Breast epithelium (tissue), 4 donors: ENCODE measurements at places on chromosomes 11 and 22.

- DNase-seq: no peak
Observed at GRCh38 chr11:10461276-10461790, 6.3 kb downstream of the AMPD3 start.

DNA sequence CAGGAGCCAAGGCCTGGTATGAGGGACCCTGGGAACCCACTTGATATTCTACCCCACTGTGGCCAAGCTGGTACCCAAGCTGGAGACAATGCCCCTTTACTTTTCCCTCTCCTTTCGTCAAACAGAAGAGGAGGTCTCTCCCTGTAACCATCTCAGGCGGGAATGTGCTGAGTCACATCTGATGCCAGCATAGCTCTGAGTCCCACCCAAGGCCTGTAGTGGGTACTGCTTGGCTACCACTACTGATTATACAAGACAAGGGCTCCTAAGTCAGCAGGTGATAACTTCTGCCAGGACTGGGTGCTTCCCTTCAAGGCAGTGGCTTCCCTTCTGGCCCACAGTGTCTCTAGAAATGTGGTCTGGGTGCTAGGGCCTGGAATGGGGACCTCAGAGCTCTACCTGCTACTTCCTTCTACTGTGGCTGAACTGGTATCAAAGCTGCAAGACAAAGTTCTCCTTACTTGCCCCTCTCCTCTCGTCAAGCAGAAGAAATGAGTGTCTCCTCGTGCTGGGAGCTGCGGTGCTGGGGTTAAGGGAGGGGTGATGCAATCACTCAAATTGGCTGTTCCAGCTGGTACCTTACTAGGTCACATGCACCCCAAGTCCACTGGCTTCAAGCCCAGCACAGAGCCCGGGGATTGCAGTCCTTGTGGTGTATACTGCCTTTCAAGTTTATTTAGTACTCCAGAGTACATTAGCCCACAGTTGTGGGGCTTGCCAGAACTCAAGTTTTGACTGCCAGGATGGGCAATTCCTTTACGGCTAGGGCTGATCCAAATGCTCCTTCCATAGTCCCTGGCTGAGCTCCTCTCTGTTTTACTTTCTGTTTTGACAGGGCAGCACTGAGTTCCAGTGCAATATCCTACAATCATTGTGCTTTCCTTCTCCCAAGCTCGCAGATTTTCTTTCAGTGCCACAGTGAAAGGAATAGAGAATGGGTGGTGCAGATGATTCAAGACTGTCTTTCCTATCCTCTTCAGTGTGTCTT, 419.7 kb upstream of the CNTN5 start:
- no peak for DNase-seq

GRCh38 chr11:8988329-8989234, 15.2 kb downstream of the NRIP3 start:
- no peak for DNase-seq

GRCh38 chr22:28956506-28956905, 73.1 kb downstream of the ZNRF3 start:
- DNase-seq: no peak

- DNase-seq: no peak
Observed at GRCh38 chr11:127609025-127609773, 608.6 kb upstream of the KIRREL3 start.

GRCh38 chr11:36381015-36381360, 84.9 kb downstream of the PRR5L start:
- no peak for DNase-seq

- no peak for DNase-seq
Observed at GRCh38 chr11:128705124-128705920, 11.4 kb downstream of the FLI1 start.

DNA sequence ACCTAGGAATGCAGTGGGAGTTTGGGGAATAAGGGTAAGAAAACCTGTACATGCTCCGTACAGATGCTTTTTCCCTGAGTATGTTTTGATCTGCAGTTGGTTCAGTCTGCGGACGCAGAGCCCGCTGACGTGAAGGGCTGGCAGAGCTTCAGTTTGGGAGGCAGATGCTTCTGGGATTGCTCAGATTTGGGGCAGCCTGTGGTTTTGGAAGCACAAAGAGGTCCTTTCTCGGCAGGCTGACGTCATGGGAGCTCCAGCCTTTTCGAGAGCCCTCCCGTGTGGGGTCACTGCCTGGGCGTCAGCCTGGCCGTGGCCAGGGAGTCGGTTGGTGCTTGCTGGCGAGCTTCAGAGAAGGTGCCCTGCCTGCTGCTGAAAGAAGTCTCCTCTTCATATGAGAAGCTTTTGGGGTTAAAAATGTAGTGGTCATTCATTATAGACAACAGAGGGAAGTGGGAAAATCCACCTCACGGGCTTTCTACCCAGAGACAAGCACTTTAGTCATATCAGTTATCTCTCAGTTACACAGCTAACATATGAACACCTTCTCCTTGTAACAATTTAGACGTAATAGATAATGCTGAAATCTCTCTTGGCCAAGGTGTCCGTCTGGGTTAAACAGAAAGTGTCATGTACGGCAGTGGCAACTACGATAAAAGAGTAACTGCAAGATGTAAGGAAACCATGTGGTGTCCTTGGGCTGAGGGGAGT, 26.8 kb downstream of the TPCN2 start:
- peak; percentile 75 for DNase-seq

DNA sequence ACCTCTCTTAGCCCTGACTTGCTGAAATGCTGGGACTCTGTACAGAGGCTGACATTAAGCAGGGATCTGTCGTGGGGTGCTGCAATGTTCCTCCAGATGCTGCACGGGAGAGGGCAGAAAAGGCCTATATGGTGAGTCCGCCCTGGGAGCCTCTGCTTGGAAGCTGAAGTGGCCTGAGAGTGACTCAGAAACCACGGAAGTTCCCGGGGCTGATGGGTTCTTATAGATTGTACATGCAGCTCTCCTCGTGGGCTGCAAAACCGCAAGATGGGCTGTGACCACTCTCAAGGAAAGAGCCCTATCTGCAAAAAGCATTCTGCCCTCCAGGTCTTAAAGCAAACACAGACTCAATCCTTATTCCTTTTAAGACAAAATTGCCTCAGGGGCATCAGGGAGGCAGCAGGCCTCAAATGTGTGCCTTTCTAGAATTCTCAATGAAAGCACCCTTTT, 5.8 kb upstream of the SLC43A3 start:
- no peak for DNase-seq

- DNase-seq: no peak
Observed at GRCh38 chr11:118868659-118869058, 15.0 kb upstream of the CXCR5 start.

DNA sequence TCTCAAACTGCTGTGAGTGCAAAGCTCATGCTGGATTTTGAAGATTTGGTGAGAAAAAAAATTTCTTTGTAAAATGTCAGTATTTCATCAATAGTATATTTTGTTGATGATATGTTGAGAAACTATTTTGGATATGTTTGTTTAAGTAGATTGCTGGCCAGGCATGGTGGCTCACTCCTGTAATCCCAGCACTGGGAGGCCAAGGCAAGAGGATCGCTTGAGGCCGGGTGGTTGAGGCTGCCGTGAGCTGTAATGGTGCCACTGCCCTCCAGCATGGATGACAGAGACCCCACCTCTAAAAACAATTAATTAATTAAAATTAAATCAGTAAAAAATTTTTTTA, 6.9 kb upstream of the IFITM3 start:
- DNase-seq: no peak

DNA sequence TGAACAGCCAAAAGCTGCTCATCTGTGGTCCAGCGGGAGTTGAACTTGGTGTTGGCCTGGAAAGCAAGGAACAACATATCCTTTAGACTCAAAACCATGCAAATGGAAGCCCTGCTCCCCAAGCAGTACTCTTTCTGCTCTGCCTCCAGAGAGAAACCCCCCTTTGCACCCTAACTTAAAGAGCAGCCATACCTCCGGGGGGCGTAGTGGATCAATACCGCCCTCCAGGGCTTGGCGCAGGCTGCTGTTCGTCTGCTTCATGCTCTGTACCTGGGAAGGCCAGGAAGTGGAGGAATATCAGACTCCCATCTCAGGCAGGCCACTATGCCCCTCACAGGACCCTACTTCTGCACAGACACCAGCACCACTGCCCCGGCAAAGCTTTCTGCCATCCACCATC, 4.3 kb downstream of the RCOR2 start:
- no peak for DNase-seq

- DNase-seq: no peak
Observed at GRCh38 chr11:131999084-131999483, 628.7 kb downstream of the NTM start.

GRCh38 chr11:19557720-19558140, 154.9 kb upstream of the NAV2 start:
- DNase-seq: peak; percentile 89

DNA sequence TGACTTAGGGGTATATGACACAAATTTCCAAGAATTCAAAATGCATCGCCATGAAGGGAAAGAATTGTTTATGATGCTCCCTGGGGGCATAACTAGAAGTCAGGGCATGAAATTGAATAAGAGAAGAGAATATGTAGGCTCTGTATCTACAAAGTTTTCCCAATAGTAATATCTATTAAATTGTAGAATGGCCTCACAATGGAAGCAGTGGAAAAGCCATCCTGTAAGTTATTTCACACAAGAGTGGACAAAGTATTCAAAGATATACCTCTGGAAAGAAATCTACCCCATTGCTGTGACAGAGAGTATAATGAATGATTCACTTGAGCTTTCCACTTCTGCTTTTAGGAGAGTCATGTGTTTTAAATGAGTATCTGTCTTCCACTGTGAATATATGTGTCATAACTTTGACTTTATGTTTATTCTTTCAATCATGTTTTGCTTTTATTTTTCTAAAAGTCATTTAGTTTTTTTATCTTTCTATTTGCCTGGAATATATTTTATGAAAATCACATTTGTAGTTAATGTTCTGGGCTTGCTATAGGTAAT, 65.7 kb upstream of the DDI1 start:
- DNase-seq: no peak

DNA sequence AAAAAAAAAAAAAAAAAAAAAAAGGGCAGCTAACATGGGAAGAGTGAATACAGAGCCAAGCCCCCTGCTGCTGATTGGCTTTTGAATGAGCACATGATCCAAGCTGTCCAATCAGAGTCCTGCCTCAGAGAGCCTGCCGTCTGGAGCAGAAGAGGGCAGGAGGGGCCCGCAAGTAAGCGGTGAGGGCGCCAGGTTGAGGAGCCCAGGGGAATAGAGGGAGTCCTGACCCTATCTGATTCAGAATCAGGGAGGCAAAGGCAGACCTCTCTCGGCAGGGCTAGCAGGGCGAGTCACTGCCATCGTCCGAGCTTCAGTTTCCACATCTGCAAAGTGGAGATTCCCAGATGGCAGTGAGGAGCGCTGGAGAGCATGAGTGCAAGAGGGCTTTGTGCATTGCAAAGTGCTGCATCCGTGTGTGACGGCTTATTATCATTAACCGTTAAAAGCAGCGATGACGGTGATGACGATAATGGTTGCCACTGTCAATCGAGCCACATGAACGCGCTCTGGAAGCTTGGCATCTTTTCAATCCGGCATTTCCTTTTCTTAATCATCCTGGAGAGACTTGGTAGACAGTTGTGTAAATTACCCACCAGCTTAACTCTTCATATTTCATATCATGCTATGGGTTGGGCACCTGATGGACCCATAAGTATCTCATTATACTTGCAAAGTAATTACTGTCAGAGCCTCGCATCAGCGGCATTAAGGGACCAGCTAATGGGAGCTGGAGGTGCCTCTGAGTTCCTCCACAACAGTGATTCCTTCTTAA, 68.6 kb upstream of the ATXN10 start:
- no peak for DNase-seq

GRCh38 chr11:86676010-86676409, 3.6 kb upstream of the ME3 start:
- no peak for DNase-seq

DNA sequence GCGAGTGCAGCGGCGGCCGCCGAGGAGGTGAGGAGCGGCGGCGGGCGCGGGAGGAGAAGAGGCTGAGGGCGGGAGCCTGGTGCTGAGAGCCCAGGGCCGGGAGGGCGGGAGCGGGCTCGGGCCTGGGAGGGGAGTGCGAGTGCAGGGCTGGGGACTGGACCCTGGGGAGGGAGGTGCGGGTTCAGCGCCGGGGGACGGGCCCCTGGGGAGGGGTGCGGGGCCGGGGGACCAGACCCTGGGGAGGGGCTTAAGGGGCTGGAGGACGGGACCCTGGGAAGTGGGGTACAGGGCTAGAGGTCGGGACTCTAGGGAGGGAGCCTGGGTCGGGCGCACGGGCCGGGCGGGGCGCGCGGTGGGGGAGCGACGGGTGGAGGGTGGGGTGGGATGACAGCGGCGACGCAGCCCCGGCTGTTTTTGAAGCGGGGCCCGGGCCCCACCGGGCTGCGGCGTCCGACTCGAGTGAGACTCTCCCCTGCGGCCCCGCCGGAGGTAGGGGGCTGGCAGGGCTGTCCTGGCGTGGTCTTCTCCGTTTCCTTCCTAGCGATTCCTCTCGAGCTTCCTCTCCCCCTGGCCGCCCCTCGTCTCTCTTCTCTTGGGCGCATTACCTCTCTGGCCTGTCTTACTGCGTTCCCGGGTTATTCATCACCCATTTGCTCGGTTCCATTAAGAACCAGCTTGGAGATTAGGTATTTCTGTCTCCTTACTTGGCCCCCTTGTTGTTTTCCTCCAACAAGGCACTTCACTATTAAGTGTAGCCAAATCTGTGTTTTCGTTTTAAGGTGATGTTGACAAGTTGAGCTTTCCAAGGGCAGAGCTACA, 754 bp downstream of the NUP50 start:
- DNase-seq: no peak

GRCh38 chr22:25447067-25447685, 117.3 kb upstream of the GRK3 start:
- no peak for DNase-seq

DNA sequence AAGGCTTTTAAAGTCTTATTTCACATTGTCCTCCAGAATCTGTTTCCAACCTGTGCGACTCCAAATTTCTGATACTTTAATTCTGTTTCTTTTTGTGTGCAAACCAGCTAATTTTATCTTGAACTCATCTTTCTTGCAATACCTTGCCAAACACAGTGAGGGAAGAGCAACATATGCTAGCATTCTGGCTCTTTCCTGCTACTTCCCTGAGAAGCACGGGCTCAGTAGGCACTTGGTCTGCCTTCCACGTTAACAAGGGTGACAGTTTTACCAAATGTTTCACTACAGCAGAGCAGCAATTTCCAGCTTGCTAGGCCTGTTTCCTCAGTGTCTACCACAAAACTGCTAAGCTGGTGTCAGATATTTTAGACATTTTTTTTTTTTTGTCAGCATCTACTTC, 405.8 kb downstream of the NTM start:
- DNase-seq: no peak

DNA sequence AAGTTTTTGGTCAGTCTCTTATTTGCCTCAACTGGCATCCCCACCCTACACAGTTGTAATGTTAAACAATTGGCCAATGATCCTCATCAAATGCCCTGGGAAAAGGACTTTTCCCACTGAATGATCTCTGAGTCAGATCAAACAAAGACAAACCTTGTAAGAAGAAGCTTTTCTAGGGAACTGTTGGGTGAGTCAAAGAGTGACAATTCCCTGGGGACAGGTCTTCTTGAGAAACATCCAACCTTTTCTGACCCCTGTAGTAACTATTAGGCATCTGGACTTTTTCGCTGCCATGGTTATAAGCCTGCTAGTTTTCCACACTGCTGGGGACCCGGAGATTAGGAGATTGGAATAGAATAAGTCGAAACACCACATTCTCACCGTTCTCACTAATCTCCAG, 789.8 kb upstream of the API5 start:
- no peak for DNase-seq
